ENCODE measurements at places on chromosomes 4 and X.

GRCh38 chrX:118943102-118943501 lies 31.3 kb upstream of the LONRF3 start:
- no peak for DNase-seq

- no peak for DNase-seq
Measured at GRCh38 chr4:8739317-8739716, 132.3 kb downstream of the HMX1 start.

GRCh38 chr4:91436556-91436955 lies 867.2 kb upstream of the GRID2 start:
- DNase-seq = no peak

GRCh38 chrX:110863883-110864282 lies 68.3 kb upstream of the CHRDL1 start:
- DNase-seq = no peak

Measured in SJSA1 (cell line).